ENCODE measurements at places on chromosomes 7 and 10.

- DNase-seq = no peak
These were observed 405.0 kb upstream of the LRRN3 start for GRCh38 chr7:110685899-110686298.

DNA sequence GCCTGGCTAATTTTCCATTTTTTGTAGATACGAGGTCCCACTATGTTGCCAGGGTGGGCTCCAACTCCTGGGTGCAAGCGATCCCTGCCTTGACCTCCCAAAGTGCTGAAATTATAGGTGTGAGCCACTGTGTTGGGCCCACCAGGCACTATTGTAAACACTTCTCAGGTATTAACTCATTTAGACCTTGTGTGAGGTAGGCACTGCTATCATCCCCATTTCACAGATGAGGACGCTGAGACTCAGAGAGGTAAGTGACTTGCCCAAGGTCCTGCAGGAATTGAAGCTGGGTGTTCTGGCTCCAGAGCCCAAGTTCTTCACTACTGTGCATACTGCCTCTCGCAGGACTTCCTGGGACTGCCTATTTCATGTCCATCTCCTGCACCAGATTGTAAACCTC, 67.1 kb upstream of the SYPL1 start:
- DNase-seq = no peak

DNA sequence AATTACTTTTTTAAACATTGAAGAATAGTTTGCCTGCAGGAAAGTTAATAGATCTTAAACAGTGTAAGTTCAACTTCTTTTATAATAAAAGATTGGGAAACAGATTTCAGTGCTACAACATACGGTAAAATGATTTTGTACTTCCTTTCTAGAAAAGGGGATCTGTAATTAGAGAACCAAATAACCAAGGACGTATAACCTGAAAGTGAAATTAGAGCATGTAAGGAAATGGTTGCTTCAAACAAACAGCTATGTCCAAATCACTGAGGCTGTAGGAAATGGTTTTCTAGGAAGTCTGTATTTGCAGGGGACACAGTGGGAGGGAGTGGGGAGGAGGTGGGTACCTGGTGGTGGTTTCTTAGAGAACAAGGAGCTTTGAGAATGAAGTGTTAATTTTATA, 57.9 kb upstream of the EXOC6 start:
- DNase-seq = no peak

DNA sequence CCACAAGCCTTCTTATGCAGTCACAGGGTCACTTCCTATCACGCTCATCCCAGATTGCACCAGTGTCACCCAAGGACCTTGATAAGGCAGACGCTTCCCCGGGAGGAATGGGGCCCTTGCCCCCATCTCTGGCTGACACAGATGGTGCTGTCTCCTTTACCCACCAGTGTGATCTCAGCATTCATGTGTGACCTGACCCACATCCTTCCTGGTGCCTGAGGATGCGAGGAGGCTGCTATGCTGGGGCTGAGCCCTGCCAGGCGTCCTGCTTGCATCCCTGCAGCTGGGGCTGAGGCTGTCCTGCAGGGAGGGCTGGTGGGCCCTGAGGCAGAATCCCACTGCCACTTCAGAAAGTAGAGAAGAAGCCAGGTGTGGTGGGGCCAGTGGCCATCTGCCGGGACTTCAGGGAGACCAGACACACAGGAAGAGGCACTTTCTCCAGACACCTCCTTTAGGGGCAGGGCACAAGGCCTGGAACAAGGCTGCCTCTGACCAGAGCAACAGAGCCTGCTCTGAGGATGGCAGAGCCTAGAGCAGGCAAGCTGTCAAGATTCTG, 35.3 kb downstream of the RASGEF1A start:
- no peak for DNase-seq

- no peak for DNase-seq
These were observed 73.5 kb downstream of the ZFAND4 start for GRCh38 chr10:45599021-45599603.

DNA sequence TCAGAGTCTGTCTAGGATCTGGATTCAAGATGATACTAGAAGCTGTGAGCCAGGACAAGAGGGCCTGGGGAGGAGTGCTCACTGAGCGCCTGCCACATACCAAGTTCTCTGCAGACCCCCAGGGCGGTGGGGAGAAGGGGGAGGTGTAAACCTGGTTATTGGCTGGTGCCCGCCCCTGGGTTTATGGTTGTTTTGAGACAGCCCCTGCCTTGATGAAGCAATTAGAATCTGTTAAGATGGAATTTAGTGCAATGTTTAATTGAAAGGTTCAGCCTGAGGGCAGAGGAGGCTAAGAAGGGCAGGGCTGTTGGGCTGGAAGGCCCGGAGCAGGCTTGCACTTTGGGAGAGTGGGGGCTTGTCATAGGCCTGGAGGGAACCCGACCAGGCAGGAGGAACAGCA, 42.7 kb downstream of the PRF1 start:
- DNase-seq = no peak

- DNase-seq = no peak
These were observed 391.8 kb upstream of the ETV1 start for GRCh38 chr7:14381306-14381705.

GRCh38 chr10:69663369-69663947, 33.4 kb downstream of the FAM241B start:
- peak; percentile 37 for DNase-seq

- no peak for DNase-seq
These were observed 170.5 kb downstream of the C1GALT1 start for GRCh38 chr7:7352845-7353244.

GRCh38 chr10:11448545-11449244, 162.8 kb downstream of the USP6NL start:
- DNase-seq = no peak
